Chondrocyte (in vitro differentiated cells): ENCODE measurements at places on chromosomes 6 and 20. TPM values are rescaled to one million over a fixed set of nuclear protein-coding genes. Genes with fewer than 3 reads are reported as not detected.

Gene TFAP2A
- total RNA-seq = 0.74 to 26.6 TPM (median 1.4 TPM) in 3 replicates

Gene ZNF512B
- 36.5 to 44.3 TPM (median 37.2 TPM) in 3 replicates for total RNA-seq

Gene FAM209B
- total RNA-seq = not detected in 3 replicates

Gene SGK2
- 0.45 to 2.1 TPM (median 0.54 TPM) in 3 replicates for total RNA-seq

Gene RCAN2
- total RNA-seq = 3.7 to 23.9 TPM (median 23.8 TPM) in 3 replicates

Gene KCNQ2
- total RNA-seq = not detected in 3 replicates

Gene ENPP5
- 0.12 to 0.28 TPM in 2 of 3 replicates, not detected in the other for total RNA-seq

Gene HLA-DOA
- not detected in 3 replicates for total RNA-seq

Gene RSPO3
- 0.21 to 18.1 TPM (median 0.22 TPM) in 3 replicates for total RNA-seq

Gene C4A
- total RNA-seq = 7.2 to 13.3 TPM (median 10.5 TPM) in 3 replicates

Gene ADTRP
- 0.35 to 1.3 TPM (median 0.77 TPM) in 3 replicates for total RNA-seq

Gene PRR18
- 0.36 to 0.70 TPM in 2 of 3 replicates, not detected in the other for total RNA-seq

Gene SMPDL3A
- total RNA-seq = 8.2 to 9.1 TPM (median 8.7 TPM) in 3 replicates

Gene CLPSL1
- not detected in 3 replicates for total RNA-seq

Gene PLCB1
- total RNA-seq = 10.8 to 15.3 TPM (median 11.4 TPM) in 3 replicates

Gene DLK2
- total RNA-seq = 0.29 to 1.3 TPM (median 1.1 TPM) in 3 replicates

Gene PHACTR3
- total RNA-seq = not detected in 3 replicates

Gene FAM209A
- total RNA-seq = 0.55 to 0.58 TPM in 2 of 3 replicates, not detected in the other

Gene FUT9
- not detected in 3 replicates for total RNA-seq

Gene PTK6
- total RNA-seq = not detected in 3 replicates

Gene ZNF391
- 4.1 to 5.0 TPM (median 4.5 TPM) in 3 replicates for total RNA-seq

Gene LY6G6C
- 0.30 TPM in 1 of 3 replicates, not detected in the others for total RNA-seq

Gene PIGU
- total RNA-seq = 19.8 to 21.2 TPM (median 20.4 TPM) in 3 replicates

Gene MATN4
- total RNA-seq = 0.10 to 0.26 TPM in 2 of 3 replicates, not detected in the other

Gene PTPRT
- total RNA-seq = not detected in 3 replicates

Gene LPIN3
- total RNA-seq = 3.3 to 5.1 TPM (median 3.5 TPM) in 3 replicates

Gene HAO1
- not detected in 3 replicates for total RNA-seq

Gene FAM83B
- 0.22 TPM in 1 of 3 replicates, not detected in the others for total RNA-seq

Gene SLC17A4
- total RNA-seq = not detected in 3 replicates

Gene NRSN1
- not detected in 3 replicates for total RNA-seq

Gene SLC17A9
- 0.24 to 1.2 TPM (median 0.79 TPM) in 3 replicates for total RNA-seq

Gene HSPA12B
- 0.10 to 0.26 TPM in 2 of 3 replicates, not detected in the other for total RNA-seq

Gene MMUT
- 18.3 to 25.3 TPM (median 18.9 TPM) in 3 replicates for total RNA-seq

Gene MEI4
- total RNA-seq = not detected in 3 replicates

Gene DST
- total RNA-seq = 160 to 273 TPM (median 168 TPM) in 3 replicates

Gene TENT5A
- total RNA-seq = 25.8 to 57.9 TPM (median 27.9 TPM) in 3 replicates

Gene PACRG
- total RNA-seq = 0.59 to 2.5 TPM (median 1.1 TPM) in 3 replicates
